RCC 7860 (cell line): ENCODE measurements at places on chromosomes 2 and 18.

DNA sequence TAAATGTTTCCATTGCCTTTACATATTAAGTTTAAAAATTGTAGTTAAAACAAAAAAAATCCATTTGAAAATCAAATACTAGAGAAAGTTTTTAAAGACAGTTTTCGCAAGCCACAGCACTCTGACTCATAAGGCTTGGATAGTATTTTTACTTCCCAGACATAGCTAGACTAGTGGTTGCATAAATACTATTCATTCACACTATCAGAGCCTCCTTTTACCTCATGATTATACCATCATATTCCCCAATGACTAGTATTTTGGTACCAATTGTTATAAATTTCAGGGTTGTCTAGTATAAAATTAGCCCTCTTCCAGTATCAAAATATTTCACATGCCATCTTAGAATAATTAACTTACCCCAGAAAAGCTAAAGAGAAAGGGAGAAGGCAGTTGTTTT, 393.5 kb downstream of the ERBB4 start:
- no peak for DNase-seq

DNA sequence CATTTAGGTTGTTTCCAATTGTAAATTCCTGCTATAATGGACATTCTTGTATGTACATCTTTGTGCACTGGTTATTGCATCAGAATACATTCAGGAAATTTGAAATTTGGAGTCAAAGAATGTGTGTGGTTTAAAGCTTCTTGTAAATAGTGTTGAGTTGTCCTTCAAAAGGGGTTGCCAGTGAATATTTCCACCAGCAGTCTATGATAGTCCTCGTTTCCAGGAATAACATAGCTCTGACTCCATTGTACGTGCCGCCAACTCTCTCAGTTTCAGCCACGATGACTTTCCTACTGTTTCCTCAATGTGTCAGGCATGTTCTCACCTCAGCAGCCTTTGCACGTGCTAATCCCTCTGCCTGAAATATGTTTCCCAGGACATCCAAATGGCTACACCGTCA, 10.9 kb upstream of the HS6ST1 start:
- DNase-seq: no peak

DNA sequence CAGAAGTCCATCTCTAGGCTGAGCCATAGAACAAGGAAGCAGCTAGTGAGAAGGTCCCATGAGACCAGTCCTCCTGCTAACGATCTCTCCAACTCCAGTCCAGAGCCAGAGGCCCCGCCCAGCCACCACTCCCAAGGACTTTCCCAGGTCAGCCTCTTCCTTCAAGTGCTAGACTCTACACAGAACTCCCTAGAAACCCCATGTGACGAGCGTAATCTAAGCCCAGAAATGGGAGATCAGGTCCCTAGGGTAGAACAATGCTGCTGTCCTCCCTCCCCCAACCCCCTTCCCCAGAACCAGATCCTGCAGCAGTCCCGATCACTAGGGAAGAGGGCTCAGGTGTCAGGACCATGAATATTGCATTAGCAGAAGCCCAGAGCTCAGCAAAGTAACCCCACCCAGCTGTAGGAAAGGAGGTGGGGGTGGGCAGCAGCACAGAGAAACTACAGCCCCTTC, 6.9 kb downstream of the DCTN1 start:
- no peak for DNase-seq

DNA sequence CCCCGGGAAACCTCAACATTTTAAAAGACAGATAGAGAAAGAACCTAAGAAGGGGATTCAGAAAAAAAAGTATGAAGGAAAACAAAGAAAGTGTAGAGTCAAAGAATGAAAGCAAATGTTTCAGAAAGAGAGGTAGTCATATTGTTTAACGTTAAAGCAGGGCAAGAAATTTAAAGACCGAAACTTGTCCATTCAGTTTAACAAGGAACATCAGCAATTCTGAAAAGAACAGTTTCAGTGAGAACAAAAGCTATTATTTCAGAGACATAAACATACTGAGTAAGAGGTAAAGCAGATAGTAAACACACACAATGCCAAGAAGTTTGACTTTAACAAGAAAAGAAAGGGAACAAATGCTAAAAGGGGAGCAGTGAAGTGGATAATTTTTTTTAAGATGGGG, 41.1 kb downstream of the MBD2 start:
- DNase-seq: no peak

DNA sequence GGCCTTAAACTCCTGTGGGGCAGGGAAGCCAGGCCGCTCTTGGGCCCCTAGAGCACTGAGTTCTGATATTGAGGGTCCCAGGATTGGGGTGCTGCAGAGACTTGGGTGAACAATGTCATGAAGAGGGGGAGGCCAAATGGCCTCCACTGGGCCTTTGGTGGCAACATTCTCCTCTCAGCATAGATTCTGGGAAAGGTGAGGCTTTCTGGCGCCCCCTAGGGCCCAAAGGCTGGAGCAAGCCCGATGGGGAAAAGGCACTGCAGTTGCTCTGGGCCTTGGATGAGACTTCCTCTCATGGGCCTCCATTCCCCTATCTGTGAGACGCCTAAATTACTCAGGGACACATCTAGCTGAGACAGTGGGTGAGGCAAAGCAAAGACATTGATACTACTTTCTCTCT, 84.8 kb downstream of the ACAA2 start:
- no peak for DNase-seq
